ENCODE measurements at places on chromosomes 11 and 22.

- DNase-seq, result no peak
Measured at GRCh38 chr22:36144886-36145541, 15.5 kb downstream of the APOL3 start.

GRCh38 chr11:27619763-27620335 lies 80.4 kb downstream of the BDNF start:
- DNase-seq, result no peak

DNA sequence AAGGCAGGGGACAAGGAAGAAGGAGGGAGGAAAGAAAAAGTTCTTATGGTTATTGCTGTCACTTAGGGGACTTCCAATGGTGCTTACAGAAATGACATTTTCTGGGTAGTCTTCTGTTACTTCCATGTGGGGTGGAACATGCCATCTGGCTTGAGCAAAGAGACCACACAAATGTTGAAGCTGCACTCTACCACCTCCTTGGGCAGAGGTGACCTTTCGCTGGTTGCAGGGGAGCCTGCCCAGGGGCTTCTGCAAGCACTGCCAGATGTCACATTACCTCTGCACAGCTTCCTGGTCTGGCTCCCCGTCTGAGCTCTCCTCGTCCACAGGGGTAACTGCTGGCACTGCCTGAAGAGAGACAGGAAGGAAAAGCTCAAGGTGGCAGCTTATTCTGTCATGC lies 32.6 kb upstream of the APOA1 start:
- DNase-seq, result no peak

- no peak for DNase-seq
Measured at GRCh38 chr11:80525663-80526405, 1085.0 kb upstream of the TENM4 start.

GRCh38 chr11:102384419-102385079 lies 37.5 kb downstream of the BIRC2 start:
- no peak for DNase-seq

DNA sequence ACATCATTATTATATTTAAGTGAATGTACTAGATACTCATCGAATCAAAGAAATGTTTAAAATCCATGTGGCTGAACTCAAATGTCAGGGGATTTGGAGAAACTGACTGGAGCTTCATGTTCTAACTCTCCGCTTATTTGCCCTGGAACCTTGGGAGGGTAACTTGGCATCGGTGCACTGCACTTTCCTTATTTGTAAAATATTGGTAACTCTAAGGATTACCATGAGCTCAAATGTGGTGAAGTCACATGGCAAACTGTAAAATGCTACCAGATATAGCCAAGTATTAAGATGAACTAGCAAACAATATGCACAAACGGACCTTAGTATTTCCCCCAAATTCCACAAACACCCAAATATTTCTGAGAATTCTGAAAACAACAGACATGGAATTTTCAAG lies 75.6 kb downstream of the ETS1 start:
- DNase-seq, result no peak

GRCh38 chr11:44960200-44960845 lies 9.6 kb upstream of the TP53I11 start:
- DNase-seq, result no peak

- DNase-seq, result no peak
Measured at GRCh38 chr11:129319751-129320150, 55.9 kb upstream of the BARX2 start.

DNA sequence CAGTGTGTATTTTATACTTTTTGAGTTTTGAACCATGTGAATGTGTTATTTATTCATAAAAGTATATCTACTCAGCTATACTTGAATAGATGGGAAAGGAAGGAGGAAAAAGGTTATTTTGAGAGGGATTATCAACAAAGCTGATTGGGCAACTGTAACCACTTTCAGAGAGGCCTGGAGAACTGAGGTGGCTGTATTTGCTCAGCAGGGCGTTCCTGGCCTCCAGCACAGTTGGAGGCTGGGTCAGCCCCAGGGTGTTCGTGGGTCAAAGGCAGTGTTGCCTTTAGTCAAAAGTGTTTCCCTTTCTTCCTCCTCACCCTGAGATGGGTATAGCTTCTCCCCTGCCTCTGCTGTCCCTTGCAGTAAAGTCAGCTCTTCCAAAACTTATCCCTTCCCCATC lies 26.7 kb downstream of the ASCC2 start:
- DNase-seq, result no peak

- no peak for DNase-seq
Measured at GRCh38 chr22:20403779-20404140, 9.8 kb downstream of the ZNF74 start.

DNA sequence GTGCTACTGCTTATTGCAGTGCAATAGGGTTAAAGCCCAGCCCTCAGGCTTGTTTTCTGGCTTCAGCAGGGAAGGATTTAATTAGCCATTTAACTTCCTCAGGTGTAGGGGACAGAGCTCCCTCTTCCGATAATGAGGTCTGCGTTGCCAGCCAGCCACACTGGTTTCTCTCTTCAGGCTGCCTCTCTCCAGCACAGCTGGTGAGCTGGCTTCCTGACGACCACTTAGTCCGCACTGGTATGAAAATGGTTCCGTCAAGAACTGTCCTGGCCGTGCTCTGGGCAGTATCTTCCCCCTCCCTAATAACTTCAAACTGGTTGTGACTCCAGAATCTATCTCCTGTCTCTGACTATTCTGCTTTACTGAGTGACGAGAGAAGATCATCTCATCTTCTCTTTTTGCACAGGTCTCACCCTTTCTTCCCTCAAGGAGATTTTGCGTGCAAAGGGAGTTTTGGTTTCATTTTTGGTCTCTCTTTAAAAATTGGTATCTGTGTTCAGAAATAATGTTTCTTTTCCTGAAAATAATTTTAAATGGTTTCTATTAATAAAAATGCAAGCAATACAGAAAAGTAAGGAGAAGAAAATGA lies 49.2 kb downstream of the CNTN5 start:
- DNase-seq, result no peak

DNA sequence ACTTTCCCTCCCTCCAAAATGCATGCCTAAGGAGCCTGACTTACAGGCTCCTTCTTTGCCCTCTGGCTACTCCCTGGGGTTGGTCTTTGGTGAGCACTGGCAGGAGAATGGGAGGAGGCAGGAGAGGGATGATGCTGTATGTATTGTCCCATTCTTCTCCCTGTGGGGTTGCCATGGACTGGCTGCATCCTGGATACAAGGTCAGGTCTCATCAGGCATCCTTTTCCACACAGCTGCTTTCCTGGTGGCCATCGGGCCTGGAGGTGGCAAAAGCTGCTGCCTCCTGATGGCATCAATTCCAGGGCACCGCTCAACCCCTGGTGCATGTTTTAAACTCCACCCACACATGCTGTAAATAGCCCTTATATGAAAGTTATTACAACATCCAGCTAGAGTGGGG lies 257.2 kb downstream of the ETS1 start:
- no peak for DNase-seq

DNA sequence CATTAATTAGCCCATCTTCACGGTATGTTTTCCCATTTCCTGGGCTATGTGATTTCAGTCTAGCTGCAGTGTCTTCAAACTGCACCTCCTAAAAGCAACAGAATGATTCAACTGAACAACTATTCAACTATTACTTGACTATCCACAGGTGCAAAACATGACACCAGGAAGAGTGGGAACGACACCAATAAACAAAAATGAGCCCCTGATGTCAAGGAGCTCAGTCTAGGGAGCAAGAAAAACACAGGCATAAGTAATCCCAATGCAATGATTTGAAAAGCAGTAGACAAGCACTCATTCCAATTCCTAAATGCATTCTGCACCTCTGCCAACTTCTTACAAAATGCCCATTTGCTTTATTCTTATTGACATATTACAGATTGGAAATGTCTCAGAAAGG lies 285.6 kb downstream of the ETS1 start:
- DNase-seq, result no peak

DNA sequence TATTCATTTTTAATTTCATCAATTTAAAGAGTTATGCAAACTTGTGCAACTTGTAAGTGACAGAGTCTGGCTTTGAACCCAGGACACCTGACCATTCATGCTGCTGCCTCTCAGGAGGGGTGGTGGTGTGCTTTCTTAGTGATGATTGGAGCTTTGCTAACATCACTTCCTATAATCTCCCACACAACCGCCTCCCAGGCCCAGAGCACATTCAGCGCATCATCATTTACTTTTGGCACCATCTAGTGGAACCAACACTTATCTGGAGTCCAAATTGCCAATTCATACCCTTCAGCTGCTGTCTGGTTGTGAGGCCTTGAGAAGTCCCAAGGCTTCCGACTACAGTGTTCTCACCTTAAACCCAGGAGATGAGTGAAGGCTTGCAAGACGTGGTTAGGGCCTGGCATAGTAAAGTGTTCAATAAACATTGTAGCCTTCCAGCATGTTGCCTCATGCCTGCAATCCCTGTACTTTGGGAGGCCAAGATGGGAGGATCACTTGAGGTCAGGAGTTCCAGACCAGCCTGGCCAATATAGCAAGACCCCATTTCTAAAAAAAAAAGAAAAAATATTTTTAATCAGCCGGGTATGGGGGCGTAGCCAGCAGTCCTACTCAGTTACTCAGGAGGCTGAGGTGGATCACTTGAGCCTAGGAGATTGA lies 1.1 kb upstream of the TTLL1 start:
- DNase-seq, result no peak

DNA sequence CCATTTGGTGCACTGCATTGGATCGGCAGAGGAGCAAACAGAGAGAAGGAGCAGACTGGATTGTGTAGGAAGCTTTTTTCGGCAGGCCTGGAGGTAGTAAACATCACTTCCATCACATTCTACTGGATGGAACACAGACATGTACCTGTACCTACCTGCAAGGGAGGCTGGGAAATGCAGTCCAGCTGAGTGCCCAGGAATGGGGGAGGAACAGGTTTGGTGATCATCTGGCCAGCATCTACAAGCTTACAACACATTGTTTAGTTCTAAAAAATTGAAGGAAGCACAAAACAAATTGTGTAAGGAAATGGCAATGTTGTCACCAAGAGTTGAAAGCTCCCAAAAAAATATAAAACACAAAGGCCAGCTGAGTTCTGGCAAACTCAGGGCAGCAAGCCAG lies 19.1 kb downstream of the SMIM38 start:
- DNase-seq, result no peak

GRCh38 chr11:22684082-22684481 lies 17.7 kb downstream of the GAS2 start:
- no peak for DNase-seq

GRCh38 chr11:84408946-84409411 lies 1122.8 kb upstream of the CCDC90B start:
- DNase-seq, result no peak

DNA sequence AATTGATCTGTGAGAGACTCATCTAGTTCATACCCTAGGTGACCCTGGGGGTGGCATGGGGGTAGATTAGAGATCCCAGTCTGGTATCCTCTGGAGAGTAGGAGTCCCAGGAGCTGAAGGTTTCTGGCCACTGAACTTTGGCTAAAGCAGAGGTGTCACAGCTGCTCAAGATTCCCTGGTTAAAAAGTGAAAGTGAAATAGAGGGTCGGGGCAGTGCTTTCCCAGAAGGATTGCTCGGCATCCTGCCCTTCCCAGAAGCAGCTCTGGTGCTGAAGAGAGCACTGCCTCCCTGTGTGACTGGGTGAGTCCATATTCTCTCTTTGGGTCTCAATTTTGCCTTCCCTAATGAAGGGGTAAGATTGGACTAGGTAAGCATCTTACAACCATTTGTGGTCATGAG lies 653 bp downstream of the IL18BP start:
- no peak for DNase-seq

- DNase-seq, result no peak
Measured at GRCh38 chr11:128765571-128766549, 72.0 kb downstream of the FLI1 start.

DNA sequence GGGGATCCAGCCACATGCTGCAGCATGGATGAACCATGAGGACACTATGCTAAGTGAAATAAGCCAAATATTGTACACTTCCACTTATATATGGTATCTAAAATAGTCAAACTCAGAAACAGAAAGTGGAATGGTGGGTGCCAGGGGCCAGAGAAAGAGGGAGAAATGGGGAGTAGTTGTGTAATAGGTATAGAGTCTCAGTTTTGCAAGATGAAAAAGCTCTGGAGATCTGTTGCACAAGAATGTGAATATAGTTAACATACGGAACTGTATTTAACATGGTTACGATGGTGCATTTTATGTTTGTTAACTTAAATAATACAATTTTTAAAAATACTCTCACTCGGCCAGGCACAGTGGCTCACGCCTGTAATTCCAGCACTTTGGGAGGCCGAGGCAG lies 21.2 kb downstream of the GDPD5 start:
- no peak for DNase-seq

GRCh38 chr11:15286465-15286864 lies 171.7 kb downstream of the INSC start:
- DNase-seq, result no peak

DNA sequence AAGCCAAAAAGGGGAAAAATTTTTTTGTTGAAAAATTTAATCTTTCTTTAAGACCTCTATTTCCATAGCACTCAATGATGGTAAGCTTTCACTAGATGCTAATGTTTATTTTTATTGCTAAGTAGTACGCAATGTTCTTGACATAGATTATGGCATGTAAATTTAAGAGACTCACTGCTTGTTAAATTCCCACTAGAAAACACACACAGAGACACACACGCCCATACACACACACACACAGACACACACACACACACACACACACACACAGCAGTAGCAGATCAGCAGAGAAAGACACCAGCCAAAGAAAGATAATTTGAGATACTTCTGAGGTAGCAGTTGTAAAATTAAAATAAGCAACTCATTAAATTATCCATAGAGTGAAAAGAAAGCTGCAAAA lies 16.0 kb upstream of the BDNF start:
- DNase-seq, result no peak

DNA sequence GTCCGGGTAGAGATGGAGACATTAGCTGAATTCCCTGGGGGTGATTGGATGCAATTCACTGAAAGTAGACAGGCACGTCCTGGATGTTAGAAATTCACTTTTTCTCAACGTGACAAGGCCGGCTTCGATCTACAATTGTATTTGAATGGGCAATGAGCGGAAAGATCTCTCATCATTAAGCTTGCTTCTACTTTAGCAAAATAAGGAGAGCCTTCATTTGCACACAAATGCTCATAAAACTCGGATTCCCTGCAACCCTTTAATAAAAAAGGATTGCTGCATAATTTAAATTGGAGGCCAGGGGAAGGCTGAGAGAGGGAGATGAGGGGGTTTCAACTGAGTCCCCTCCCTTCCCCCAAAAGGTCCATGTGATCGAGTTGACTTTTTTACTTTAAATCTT lies 10.6 kb upstream of the PAX6 start:
- DNase-seq, result no peak

Data from effector CD4-positive, alpha-beta T cell (primary cell).